Stimulated activated CD4-positive, alpha-beta T cell treated with anti-CD3 and anti-CD28 coated beads, Interleukin-4, amount 100 ng/mL, for 1 hour (primary cell): ENCODE measurements at places on chromosomes 11 and 22.
A peak's percentile ranks its signal among the peaks of the same experiment; 100 is the strongest.

DNA sequence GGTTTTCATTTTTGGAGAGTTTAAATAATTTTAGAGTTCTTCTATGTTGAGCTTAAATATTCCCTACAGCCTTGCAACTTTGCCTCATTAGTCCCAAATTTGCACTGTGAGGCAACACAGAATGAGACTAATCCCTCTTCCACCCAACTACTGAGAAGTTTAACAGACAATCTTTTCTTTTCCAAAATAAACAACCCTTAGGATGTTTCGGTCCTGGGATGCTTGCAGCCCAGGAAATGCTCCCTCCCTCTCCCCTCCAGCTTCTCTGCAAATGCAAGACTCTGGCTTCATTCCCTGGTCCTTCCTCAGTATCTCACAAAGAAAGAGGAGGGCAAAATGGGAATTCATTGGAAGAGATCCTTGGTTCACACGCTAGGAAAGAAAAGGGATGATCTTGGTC lies 222.5 kb downstream of the ST3GAL4 start:
- DNase-seq, result no peak

GRCh38 chr22:44870021-44870420 lies 117.6 kb downstream of the ARHGAP8 start:
- no peak for DNase-seq

GRCh38 chr11:133506023-133506422 lies 26.3 kb downstream of the OPCML start:
- DNase-seq, result no peak

DNA sequence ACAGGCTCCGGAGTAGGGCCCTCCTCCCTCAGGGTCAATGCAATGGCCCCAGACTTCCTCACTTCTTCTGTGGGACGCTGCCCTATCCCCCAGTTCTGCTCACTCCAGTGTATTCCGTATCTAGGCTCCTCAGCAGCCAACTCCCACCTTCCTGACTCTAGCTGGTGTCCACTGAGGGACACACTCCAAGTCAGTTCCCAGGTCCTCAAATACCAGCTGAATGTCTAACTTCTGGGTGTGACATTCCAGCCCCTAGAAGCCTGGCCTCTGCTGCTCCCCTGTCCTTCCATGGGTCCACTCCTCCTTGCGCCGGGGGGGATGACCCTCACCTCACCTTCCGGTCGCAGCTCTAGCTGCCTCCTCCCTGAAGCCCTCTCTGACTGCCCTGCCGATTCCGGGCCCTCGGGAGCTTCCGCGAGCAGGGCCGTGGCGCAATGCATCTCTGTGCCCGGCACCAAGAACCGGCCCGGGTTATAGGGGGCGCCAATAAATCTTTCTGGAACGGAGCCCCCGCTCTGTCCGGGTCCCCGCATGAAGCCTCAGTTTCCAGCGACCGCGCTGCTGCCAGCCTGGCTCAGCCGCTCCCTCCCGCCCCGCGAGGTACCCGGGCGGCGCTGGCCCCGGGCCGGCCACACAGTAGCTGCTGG lies 15.4 kb downstream of the BAD start:
- DNase-seq, result peak; percentile 56

GRCh38 chr11:47895035-47895434 lies 46.9 kb upstream of the NUP160 start:
- no peak for DNase-seq

DNA sequence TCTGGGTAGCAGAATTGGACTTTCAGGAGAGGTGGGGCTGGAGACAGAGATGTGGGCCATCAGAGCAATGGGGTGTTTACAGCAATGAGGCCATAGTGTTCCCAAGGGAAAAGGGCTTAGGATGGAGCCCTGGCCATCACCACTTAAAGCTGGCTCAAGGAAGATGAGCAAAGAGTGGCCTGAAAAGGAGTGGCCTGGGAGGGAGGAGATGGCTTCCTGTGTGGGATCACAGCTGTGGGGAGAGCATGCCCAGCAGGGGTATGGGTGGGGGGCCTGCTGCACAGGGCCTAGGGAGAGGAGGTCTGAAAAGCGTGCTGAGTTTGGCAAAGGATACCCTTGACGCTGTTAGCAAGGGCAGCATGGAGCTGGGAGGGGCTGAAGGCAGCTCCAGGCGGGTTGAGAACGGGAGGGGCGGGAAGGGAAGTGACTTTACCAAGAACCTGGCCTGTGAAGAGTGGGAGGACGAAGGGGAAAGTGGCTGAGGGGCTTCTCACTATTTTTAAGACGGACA lies 13.9 kb downstream of the LRRC32 start:
- DNase-seq, result no peak
